WTC11 (cell line): ENCODE measurements at places on chromosomes 5 and 9.

GRCh38 chr5:160169326-160169725 lies 50.1 kb upstream of the PWWP2A start:
- H3K4me3 ChIP-seq, result no peak overlapping the region
- no peaks in the 10 kb centered on the region for H3K36me3 ChIP-seq
- H3K4me1 ChIP-seq, result peaks cover 60% of the 10 kb centered on the region
- H3K27ac ChIP-seq, result peak overlapping the region; percentile 61
- H3K27me3 ChIP-seq, result no peaks in the 10 kb centered on the region

DNA sequence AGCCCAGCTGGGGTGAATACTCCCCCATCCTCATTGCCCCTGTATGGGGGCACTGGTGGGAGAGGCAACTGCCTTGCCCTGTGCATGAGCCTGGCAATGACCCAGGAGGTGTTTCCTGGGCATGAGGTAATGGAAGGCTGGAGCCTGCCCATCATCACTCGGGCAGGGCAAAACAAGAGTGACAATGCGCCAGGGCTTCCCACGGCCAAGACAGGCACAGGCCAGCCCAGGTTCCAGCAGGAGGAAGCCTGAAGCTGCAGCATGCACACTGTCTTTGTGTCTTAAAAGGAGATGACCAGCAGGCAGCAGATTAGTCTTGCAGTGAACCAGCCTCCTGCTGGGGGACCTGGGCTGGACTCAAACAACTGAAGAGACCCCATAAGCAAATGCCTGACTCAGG lies 92.2 kb upstream of the SMIM23 start:
- H3K27me3 ChIP-seq, result no peaks in the 10 kb centered on the region
- DNase-seq, result no peak
- H3K4me3 ChIP-seq, result no peak overlapping the region
- no peaks in the 10 kb centered on the region for H3K36me3 ChIP-seq
- no peak overlapping the region for H3K27ac ChIP-seq

DNA sequence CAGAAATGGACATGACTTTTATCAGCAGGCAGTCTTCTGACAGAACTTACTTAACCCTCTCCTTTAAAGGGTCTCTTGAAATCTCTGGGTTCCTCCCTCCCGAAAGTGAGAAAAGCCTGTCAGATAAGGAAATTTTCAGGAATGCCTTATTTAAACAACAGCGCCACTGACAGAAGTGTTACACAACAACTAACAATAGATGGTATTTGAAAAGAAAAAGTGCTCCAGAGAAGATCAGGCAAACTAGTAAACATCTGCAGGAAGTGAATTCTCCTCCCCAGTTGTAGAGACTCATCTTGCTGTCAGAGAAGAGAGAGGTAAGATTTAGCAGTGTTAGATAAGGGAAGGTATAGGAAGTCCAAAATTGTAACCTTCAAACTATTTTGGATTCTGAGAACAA lies 107.2 kb upstream of the NFIL3 start:
- H3K27me3 ChIP-seq, result no peaks in the 10 kb centered on the region
- no peak for DNase-seq
- H3K27ac ChIP-seq, result no peak overlapping the region

- H3K4me1 ChIP-seq, result peaks cover 22% of the 10 kb centered on the region
- H3K27me3 ChIP-seq, result no peaks in the 10 kb centered on the region
- H3K36me3 ChIP-seq, result no peaks in the 10 kb centered on the region
- no peak overlapping the region for H3K27ac ChIP-seq
These were observed 132.9 kb downstream of the SIL1 start for GRCh38 chr5:139065306-139065705.
